Stimulated activated CD8-positive, alpha-beta memory T cell treated with anti-CD3 and anti-CD28 coated beads, Interleukin-4, amount 100 ng/mL, for 4 hours (primary cell): ENCODE measurements at places on chromosomes 2 and 18.

DNA sequence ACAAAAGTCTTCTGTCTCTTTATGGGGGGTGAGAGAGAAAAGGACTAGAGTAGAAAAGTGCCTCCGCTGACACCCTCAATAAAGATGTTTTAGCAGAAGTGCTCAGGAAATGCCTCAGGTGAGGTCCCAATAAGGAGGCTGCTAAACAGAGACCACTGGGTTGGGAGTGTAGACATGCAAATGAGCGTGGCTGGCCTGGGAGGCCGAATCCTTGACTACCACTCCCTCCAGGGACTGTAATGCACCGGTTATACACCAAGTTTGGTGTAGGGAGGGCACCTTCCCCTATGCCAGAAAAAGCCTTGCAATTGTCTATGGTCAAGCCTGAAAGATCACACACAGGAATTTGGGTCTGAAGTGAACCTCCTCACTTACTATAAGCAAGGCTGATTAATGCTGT, 1.8 kb downstream of the TMX3 start:
- no peak for DNase-seq

DNA sequence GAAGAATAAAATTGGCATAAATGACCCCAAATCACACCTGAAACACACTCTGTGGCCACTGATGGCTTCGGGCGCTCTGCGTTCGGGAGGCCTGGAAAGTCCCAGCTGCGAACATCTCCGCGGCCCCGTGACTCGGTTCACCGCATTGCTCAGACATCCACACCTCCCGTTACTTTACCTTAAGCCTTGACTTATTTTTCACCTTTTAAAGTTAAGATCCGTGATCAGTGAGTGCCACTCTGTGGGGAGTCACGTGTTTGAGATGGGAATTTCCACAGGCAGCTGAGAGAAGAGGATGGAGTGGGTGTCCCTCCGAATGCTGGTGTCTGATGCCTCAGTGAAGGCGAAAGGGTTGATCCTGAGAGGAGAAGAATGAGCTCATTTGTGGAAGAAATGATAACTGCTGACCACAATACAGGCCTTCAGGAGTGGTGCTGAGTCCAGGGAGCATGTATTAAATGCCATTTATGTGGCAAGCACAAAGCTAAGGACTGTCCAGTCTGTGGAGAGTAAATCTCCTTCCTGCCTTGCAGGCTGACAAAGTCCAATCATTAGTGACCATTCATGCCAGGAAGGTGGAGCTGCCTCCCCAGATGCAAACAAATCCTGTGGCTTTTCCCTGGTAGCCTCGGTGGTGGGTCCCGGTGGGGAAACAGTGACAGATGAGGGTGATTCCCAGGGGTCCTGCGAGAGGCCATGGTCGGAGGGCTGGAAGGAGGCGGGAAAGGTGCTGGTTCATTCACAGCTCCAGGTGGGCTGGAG, 168.8 kb downstream of the RTP5 start:
- no peak for DNase-seq

DNA sequence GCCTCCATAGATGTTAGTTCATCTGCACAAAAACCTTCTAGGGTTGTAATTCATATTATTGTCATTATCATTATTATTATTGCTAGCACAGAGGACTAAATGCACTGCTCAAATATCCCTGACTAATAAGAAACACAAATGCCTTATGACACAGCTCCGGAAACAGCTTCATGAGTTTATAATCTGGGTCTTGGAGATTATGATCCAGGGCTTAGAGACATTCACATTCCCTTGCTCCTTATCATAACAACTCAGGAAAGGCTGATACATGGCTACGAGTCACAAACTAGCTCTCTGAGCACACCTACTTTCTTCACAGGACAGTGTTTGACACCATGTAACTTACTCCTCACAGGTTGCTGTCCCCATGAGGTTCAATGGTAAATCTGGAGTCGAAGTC, 102.2 kb upstream of the TTC39C start:
- DNase-seq = no peak

DNA sequence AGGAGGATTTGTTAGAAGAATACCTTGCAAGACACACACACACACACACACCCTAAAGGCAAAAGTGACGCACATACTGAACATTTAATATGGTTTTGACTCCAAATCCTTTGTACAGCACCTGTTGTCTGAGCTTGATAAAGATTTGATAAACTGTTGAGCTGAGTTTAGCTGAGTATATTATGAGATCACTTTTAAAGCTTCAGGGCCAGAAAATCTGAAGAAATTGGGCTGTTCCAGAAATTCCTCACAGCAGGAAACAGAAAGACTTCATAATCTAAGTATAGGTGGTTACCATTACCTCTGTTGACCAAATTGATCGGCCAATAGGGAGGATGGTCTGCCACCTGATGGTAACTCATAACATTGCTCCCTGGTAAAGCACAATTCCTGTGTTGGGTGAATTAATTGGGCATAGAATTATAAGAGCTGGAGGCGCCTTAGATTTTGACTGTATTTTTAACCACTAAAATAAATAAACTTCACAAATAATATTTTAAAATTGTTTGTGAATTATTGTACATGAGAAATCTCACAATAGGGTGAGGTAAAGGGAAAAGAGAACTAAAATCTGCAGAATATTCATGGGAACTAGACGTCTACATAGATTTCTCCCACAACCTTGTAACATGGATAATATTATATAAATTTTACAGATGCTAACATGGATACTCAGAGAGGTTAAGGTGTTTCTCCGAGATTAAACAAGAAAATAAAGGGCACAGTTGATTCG, 21.8 kb upstream of the RPIA start:
- DNase-seq = no peak
